NCI-H1694 (cell line): ENCODE measurements at places on chromosomes 6 and 20.

- no peak for DNase-seq
These were observed 148.1 kb upstream of the TENT5A start for GRCh38 chr6:81900616-81901015.

DNA sequence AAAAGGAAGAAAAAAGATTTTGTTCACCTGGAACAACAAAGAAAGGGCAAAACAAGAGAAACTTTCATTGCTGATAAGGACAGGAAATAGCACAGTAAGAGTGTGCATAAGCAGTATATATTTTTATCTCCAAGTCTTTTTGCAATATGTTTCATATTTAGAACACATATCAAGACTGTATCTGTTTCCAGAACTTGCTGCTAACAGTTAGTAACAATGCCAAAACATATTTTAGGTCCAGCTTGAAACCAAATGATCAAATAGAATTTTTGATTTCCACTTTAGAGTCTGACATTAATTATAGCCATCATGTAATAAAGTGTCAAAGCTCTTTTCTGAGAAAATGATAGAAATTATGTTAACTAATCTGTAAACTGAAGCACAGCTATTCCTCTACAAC is 143.5 kb upstream of the SUPT3H start:
- no peak for DNase-seq

GRCh38 chr6:14228571-14228970 is 111.0 kb downstream of the CD83 start:
- DNase-seq: no peak

DNA sequence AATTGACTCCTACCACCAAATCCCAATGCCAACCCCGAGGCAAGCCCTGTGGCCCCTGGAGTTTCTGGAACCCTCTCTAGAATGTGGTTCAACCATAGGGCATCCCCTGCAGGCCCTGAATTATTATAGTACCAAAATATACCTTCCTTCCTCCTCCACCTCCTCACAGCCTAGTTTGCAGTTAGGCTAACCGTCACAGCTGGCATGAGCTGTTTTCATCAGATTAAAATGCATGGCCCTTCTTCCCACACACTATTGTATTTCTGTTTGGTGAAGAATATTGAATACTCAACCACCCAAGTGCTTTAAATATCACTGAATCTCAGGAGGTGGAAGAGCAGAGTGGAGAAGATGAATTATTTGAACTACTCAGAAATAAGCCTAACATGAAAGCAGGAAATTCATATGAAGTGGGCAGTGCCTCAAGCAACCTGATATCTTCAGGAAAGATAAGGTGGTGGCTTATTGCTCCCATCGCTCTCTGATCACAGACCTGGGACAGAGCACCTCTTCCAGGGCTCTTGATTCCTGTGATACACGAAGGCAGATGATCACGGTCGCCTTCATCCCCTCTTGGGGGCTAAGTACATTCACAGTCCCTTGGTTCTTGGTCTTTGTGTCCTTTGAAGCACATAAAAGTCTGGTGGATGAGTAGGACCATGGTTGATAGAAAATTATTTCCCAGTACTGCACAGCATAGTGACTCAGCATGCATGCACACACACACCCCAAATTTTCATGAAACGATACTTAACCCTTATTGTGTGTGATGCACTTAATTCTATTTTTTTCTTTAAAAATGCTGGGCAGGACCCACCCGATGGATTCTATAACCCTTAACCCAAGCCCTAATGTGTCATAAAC is 90.9 kb downstream of the PSMG4 start:
- DNase-seq: no peak
